IMR-90 (cell line): ENCODE measurements at places on chromosomes 13 and 19. TPM values are rescaled to one million over a fixed set of nuclear protein-coding genes. Genes with fewer than 3 reads are reported as not detected.

DNA sequence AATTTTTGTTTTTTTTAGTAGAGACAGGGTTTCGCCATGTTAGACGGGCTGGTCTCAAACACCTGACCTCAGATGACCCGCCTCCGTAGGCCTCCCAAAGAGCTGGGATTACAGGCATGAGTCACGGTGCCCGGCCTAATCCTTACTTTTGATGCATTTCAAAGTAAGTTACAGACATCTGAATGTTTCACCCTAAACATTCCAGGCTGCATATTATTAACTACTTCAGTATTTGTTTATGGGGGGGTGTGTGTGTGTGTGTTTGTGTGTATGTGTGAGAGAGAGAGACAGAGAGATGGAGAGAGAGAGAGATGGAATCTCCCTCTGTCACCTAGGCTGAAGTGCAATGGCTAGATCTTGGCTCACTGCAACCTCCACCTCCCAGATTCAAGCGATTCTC lies 13.1 kb downstream of the SULT2B1 start:
- peak; percentile 83 for DNase-seq

The MISP3 gene
- total RNA-seq = under 0.01 TPM in 2 replicates

- DNase-seq = peak; percentile 90
Measured at GRCh38 chr19:7397687-7398086, 49.0 kb downstream of the ARHGEF18 start.

- no peak for DNase-seq
Measured at GRCh38 chr13:49925881-49926418, 10.2 kb downstream of the SPRYD7 start.
